ENCODE measurements at places on chromosomes 2 and 18.

GRCh38 chr18:42112657-42113420, 157.8 kb downstream of the PIK3C3 start:
- no peak for DNase-seq

- no peak for DNase-seq
Measured at GRCh38 chr2:168705534-168706470, 96.6 kb upstream of the NOSTRIN start.

- peak; percentile 3 for DNase-seq
Measured at GRCh38 chr2:207394812-207395534, 134.8 kb upstream of the CREB1 start.

GRCh38 chr18:55517055-55517454, 70.9 kb downstream of the TCF4 start:
- no peak for DNase-seq

- no peak for DNase-seq
Measured at GRCh38 chr2:52810460-52810859, 957.1 kb upstream of the CHAC2 start.

DNA sequence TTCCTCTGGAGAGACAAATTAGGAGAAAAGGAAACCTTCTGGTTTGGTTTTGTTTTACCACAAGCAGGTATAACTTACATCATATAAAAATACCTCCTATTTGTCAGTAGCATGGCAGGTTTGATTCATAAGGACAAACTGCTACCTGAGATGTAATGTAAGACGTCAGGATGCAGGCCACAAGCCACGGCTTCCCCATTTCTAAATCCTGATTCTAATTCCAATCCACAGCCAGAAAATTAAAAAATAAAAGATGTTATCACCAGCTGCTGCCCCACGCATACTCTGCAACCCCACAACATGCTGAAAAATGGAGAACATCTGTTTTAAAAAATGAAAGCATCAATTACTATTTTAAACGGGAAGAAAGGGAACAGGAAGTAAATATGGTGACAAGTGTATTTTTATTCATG, 197.6 kb downstream of the BCL11A start:
- DNase-seq: no peak

DNA sequence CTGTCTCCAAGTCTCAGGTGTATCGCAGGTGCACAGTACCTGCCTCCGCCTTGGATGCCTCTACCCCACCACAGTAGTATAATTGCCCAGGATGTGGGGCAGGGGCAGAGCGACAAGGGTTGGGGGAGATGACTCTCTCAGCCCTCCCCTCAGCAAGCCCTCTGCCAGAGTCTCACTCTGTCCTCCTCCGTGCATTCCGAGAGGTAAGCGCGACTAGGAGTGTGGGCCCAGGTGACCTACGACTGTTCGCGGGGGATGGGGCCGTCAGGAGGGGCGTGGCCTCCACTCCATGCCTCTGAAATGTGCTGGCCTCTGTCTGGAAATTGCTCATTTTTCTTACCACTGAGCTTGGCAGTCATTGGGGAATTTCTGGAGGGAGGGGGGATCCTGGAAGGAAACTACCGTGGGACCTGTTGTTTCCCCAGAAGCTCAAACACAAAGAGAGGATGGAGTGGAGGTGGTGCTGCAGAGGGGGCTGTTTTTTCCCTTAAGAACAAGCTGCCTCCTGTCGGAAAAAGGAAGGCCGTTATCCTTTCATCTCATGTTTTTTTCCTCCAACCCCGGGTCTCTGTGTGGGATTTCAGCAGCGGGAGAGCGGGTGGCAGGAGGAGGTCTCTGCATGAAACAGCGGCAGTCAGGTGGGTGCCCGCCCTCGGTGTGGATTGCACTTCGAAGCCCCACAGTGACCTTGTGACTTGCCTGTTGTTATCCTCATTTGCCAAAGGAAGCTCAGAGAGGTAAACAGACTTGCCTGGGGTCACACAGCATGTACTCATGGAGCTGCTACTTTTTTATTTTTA, 13.0 kb upstream of the RALB start:
- no peak for DNase-seq

- no peak for DNase-seq
Measured at GRCh38 chr2:56014046-56014730, 90.6 kb upstream of the EFEMP1 start.

Measured in hematopoietic multipotent progenitor cell (in vitro differentiated cells).